Kidney epithelial cell (primary cell): ENCODE measurements at places on chromosomes 2 and 18.

GRCh38 chr2:210442878-210443277, 33.7 kb downstream of the LANCL1 start:
- no peak for DNase-seq

DNA sequence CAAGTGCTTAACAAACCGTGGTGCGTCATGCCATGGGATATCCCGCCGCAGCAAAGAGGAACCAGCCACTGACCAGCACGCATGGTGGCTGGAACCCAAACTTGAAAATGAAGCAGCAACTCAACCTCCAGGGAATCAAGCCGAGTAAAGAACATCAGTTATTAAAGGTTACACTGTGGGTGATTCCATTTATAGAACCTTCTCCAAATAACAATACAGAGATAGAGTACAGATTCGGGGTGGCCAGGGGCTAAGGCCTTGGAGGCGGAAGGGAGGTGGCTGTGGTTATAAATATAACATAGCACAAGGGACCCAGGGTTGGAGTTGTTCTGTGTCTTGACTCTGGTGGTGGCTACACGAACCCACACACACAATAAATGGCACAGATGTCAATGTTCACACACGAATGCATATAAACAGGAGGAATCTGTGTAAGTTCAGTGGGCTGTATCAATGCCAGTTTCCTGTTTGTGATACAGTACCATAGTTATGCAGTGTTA, 123.1 kb downstream of the EIPR1 start:
- DNase-seq: peak; percentile 18

GRCh38 chr2:214629875-214630274, 179.6 kb downstream of the BARD1 start:
- DNase-seq: no peak

DNA sequence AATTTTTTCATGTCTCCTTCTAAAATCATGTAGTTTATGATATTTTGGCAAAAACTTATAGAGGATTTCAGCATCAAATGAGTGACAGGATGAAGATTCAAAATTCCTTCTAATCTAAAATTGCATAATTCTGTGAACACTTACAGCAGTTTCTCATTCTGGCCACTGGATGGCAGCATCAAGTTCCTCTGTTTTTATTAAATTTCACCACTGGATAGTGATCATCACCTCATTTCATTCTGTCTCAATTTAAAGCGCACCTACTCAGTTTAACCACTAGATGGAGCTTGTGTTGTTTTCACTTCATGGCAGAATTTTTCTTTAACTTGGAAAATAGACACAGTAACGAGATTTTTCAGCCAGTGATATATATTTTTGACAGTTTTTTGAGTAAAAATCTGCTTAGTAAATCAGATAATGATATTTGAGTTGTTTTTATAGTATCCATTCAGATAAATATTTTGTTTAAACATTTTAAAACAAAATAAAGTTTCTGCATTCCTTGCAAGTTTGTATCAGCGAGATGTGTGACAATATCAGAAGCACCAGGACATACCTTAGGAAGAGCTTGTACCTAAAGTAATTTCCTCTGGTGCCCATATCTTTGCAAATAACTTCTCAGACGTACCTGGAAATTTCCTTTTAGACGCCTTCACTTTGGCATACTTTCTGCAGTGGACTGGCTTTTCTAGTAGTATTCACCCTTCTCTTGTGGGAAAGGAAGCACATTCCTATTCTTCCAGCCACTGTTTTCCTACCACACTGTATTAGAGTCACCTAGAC, 94.7 kb upstream of the ARHGAP15 start:
- peak; percentile 51 for DNase-seq

DNA sequence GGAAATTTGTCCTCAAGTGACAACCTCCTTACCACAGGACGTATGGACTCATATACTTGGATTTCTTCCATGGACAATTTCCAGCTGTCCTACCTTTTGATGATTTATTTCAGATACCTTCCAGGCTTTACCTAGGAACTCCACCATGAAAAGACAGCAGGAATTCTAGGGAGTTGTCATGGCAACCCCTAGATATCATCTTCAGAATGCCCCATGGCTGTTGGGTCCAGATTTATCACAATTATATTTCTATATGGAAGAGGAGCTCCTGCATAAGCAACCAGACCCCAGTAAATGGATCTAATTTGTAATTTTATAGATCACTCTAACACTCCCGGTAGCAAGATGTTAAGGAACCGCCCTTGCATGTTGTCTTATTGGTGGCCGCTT, 102.3 kb upstream of the ZNF521 start:
- no peak for DNase-seq

DNA sequence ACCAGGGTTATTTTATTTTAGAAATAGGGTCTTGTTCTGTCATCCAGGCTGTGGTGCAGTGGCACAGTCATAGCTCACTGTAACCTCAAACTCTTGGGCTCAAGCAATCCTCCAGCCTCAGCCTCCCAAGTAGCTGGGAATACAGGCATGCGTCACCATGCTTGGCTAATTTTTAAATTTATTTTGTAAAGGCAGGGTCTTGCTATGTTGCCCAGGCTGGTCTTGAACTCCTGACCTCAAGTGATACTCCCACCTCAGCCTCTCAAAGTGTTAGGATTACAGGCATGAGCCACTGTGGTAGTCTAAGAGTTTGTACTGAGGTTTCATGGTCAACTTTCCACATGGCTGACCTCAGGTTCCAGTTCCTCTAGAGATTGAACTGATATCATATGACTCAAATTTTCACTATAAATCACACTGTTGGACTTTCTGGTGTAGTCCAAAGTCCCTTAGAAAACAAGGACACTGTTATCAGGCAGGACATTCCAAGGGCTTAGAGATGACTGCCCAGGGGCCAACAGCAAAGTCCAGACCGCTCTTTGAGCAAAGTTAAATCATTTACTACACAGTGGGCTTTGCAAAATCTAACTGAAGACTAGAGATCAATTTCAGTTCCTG, 82.0 kb upstream of the MEX3C start:
- DNase-seq: no peak

GRCh38 chr2:20569464-20570223, 81.3 kb downstream of the HS1BP3 start:
- DNase-seq: no peak

- no peak for DNase-seq
Measured at GRCh38 chr2:223734346-223734745, 103.0 kb downstream of the AP1S3 start.
